GM04503 (cell line): ENCODE measurements at places on chromosomes 7 and 10.

DNA sequence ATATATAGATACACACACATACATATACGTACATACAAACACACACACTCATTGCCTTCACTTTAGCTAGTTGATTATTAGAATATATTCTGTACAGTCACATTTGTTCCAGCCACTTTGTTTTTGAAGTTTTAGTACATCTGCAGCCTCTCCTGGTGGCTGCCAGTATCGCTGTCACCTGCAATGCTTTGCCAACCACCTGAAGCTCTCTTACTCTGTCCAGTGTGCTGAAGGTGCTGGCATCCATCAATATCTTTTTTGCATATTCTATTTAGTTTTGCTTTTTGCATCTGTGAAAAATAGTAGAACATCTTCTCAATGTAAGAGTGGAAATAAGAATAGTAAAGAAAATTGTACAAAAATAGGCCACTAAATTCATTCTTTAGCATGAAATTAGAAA is 388.6 kb downstream of the EXOC4 start:
- DNase-seq = no peak

DNA sequence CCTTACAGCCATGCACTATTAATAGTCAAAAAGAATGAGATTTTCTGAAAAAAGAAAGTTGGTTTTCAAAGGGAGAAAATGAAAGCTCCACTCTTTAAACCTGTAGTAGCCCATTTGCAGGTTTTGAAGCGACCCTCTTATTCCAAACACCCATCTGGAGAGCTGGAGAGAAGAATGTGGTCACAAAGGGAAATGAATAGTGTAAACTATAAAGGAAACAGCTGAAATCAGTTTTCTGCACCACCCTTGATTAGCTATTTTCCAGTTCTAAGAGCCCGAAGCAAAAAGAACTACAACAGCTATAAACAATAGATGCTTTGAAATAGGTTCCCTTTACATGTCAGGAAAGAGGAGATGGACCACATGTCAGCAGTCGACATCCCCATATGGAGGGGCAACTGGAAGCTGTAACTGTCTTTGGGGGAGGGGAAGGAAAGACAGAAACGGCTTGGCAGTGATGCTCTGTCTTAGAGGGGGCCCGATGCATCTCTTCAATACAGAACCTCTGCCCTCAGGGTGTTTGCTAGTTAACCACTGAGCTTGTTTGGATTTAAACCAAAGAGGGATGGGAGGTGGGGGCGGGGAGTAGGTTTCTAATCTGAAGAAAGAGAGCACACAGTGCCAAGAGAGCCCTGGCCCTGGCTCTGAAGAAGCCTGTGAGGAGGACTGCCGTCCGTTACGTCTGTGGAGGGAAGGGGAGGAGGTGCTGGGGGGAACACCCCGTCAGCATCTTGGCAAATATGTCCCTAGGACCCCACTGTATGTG is 55.3 kb downstream of the CPVL start:
- no peak for DNase-seq

DNA sequence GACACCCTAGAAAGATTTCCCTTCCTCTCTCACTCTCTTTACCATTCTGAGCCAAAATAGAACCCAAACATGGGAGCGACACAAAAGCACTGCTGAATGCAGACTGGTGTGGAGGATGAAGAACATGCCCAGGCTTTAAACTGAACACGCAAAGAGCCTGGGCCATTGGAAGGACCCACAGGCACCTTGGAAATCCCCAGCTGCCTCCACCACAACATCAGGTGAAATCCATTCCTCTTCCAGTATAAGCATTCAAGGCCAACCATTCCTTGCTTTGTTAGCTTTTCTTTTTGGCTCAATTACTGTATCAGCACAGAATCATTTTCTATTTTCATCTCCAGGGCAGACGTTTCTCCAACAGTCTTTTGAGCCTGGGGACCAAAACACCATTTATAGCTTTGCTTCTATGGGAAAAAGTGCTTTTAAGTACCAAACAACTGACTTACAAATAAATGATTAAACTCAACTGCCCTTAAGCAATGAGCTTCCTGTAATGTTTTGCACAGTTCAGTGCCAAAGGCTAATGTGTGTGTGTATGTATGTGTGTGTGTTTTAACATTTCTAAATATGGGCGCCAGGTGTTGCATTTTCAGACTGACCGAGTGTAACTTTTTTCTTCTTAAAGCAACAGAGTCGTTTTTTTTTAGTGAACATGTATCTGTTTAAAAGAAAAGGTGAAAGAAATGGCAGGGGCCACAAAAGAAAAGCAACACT is 16.2 kb upstream of the BLNK start:
- no peak for DNase-seq

DNA sequence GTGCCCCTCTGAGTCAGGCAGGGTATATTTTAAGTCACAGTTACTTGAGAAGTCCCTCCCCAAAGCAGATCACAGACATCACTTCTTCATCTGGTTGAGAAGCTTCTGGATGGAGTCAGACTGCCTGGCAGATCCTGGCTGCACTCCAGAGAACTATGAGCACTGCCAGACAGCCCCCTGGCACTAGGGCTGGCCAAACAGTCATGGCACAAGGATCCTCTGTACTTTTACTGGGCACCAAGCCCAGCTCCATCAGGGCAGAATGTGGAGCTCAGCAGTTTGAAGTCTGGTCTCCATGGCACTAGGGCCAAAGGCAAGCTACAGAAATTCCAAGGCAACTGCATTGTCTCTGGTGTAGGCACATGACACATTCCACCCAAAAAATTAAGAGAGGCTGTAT is 162.1 kb downstream of the NRG3 start:
- no peak for DNase-seq

DNA sequence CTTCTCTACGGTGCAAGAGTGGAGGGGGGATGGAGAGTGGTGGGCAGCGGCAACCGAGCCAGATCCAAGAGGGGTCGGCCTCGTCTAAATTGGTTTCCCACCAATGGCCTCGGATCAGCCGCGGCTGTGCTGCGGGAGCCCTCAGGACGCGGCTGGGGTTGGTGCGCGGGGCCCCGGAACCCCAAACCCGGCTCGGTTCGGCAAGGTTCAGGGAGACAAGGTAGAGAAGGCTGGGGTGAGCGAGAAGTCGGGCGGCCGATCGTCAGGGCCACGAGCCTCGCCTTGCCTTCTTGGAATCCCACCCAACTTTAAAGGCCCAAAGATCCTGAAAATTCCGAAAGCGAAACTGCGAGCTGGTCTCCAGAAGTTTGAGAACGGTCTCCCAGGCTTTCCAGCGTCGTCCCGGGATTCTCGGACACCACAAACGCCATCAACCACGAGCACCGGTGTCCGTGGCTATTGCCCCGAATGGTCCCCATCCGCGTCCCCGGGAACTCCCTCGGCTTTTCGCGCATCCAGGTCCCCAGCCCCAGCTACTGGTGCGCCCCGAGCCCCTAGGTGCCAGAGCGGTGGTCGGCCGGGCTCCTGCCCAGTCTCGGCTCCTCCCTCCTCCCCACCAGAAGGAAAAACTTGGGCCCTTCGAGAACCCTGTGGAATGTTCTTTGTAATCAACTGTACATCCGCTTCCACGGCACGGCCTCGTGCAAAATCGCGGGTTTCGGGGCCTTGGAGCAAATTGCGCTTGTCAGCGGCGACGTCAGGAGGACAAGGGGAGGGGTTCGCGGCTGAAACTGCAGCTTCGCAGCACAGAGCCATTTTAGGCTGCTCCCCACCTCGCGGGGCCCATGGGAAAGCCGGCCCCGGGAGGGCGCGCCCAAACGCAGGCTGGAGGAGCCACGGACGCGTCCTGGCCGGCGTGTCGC is 3.2 kb downstream of the SFMBT2 start:
- DNase-seq = no peak

DNA sequence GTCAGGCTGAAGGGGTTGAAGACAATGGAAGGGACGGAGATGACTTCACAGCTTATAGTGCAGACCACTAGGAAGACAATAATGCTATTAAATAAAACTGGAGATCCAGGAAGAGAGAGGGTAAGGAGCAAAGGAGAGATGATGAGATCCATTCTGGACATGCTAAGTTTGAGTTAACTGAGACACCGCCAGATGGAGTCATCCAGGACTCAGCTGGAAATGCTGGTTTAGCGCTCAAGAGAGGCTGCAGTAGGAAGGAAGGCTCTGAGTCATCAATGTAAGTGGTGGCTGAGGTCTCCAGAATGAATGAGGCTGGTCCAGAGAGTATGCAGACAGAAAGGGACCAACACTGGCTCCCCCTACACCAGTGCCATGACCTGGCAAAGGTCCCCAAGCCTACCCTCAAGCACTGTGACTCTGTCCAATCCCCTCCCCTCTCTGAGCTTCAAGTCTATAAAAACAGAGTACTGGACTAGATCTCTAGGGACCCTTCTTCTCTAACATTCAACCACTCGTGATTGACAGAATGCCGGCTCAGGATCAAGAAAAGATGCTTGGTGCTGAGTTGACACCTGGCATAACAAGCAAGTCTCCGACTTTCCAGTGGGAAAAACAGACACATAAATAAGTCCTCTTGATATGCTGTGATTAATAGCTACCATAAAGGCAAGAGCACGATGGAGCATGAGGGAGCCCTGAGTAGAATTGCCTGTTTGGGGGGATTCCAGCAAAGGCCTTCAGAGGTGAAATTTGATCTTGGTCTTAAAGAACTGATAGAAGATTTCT is 8.9 kb downstream of the GFRA1 start:
- DNase-seq = no peak

DNA sequence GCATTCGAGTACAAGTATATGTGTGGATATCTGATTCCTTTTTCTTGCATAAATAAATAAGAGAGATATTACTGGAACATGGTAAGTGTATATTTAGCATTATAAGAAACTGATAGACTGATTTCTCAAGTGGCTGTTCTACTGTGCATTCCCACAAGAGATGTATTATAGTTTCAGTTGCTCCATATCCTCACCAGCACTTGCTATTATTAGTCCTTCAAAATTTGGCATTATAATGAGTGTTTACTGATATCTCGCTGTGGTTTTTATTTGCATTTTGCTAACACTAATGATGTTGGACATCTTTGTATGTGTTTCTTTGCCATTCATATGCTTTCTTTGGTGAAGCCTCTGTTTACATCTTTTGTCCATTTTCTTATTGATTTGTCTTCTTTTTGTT is 4.4 kb upstream of the CLRN3 start:
- no peak for DNase-seq

DNA sequence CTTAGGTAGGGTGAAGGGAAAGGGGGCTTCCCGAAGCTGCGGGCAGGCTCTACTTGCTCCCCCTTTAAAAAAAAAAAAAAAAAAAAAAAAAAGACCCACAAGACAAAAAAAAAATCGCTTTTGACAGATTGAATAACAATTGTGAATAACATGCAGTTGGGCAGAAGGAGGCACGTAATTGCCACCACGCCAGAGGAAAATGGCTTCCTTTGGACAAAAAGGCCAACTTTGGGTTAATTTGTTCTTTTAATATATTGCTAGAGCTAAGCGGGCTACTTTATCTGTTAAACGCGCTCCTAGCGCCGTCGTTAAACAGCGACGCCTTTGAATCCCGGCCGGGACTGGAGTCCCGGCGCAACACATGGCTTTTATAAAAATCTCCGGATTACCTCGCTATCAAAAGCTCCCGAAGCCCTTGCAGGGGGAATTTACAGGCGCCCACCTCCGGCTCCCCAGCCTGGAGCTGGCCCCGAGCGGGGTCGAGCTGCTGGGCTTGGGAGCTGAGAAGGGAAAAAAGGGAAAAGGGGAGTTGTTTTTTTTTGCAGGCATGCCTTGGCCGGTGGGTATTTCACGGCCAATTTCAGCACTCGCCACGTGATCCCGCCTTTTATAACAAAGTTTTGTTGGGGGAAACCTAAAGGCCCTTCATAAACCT is 1.2 kb downstream of the HOXA11 start:
- no peak for DNase-seq

- no peak for DNase-seq
These were observed 157.6 kb upstream of the SEMA3E start for GRCh38 chr7:83806538-83806937.

GRCh38 chr7:8277394-8277982 is 15.5 kb upstream of the ICA1 start:
- DNase-seq = no peak

- no peak for DNase-seq
These were observed 6.1 kb upstream of the ANKRD2 start for GRCh38 chr10:97566336-97566996.
